ENCODE measurements at places on chromosomes 2 and 18.

GRCh38 chr2:39723946-39724827 is 54.9 kb downstream of the THUMPD2 start:
- peaks cover 16% of the 10 kb centered on the region for H3K4me1 ChIP-seq
- H3K4me3 ChIP-seq, result no peak overlapping the region
- H3K27ac ChIP-seq, result no peak overlapping the region
- H3K36me3 ChIP-seq, result peaks cover 7% of the 10 kb centered on the region

DNA sequence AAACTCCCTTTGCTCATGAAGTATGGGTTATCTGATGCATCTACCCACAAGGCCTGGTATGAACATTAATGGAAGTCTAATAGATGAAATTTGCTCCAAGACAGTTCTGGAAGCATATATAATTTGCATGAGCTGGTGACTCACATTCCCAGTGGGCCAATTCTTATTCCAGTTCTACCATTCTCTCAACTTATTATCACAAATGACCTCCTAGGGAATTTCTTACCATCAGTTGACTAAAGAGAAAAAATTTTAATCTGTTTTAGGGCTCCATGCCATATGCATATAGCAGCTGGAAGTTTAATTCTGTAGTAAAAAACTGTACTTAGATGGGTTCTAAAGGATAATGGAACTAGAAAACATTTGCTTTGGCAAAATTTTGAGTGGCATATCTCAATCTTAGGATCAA is 165.2 kb upstream of the COL3A1 start:
- no peaks in the 10 kb centered on the region for H3K27me3 ChIP-seq
- DNase-seq, result no peak
- no peaks in the 10 kb centered on the region for H3K36me3 ChIP-seq

DNA sequence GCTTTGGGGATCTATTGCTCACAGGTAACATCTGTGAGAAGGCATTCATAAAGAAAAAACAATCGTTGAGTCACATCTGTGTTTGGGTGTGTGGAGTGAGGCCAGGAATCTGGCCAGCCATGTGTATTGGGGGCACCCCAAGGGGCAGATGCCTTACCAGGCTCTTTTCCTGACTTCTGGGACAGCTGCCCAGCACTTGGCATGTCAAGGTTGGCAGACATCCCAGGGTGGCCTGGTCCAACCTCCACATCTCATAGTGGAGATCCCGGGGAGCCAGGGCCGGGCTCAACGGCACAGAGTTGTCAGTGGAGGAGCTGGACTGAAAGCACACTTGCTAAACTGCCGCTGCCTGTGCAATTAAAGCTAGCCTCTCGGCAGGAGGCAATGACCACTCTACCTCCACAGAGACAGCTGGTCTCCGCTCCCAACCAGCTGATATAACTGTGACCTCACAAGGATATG is 75.3 kb upstream of the MGAT4A start:
- no peak overlapping the region for H3K4me3 ChIP-seq
- peaks cover 11% of the 10 kb centered on the region for H3K4me1 ChIP-seq
- peaks cover 17% of the 10 kb centered on the region for H3K27me3 ChIP-seq
- no peaks in the 10 kb centered on the region for H3K36me3 ChIP-seq

- peaks cover 52% of the 10 kb centered on the region for H3K36me3 ChIP-seq
- H3K4me3 ChIP-seq, result no peak overlapping the region
- no peaks in the 10 kb centered on the region for H3K27me3 ChIP-seq
- no peak for DNase-seq
These were observed 42.6 kb downstream of the GALNT1 start for GRCh38 chr18:35624146-35624545.

DNA sequence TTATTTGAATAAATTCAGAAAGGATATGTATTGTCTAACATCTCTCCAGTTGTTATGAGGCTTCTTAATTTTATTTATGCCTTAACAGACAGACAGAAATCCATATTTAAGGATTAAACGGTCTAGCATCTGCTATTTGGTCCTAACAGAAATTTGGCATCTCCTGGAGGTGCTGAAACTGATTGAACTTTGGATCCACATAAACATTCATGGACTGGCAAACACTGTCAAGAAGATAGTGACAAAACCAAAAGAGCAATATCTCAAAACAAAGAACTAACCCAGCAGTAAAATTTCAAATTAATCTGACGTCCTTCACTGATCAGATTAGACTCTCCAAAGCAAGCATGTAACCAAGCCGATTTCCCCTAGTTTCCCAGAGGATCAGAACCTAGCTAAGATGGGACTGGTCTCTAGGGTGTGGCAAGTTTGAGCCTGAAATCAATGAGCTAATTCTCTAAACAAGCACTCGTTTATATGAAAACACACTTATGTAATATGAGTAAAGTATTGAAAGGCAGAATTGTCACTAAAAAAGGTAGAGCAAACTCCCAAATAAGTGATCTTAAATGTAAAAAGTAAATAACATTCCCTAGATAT is 139.5 kb downstream of the NOL4 start:
- DNase-seq, result no peak
- H3K36me3 ChIP-seq, result no peaks in the 10 kb centered on the region
- H3K4me1 ChIP-seq, result no peaks in the 10 kb centered on the region
- H3K27ac ChIP-seq, result no peak overlapping the region
- H3K27me3 ChIP-seq, result no peaks in the 10 kb centered on the region
- no peak overlapping the region for H3K4me3 ChIP-seq

- H3K27ac ChIP-seq, result no peak overlapping the region
- H3K4me1 ChIP-seq, result peaks cover 6% of the 10 kb centered on the region
- no peak overlapping the region for H3K4me3 ChIP-seq
These were observed 247.0 kb downstream of the TMX3 start for GRCh38 chr18:68467957-68468356.

GRCh38 chr2:222734703-222735014 is 63.2 kb downstream of the MOGAT1 start:
- peaks cover 73% of the 10 kb centered on the region for H3K4me1 ChIP-seq
- peak overlapping the region; percentile 64 for H3K4me3 ChIP-seq
- H3K27me3 ChIP-seq, result no peaks in the 10 kb centered on the region
- H3K36me3 ChIP-seq, result no peaks in the 10 kb centered on the region

DNA sequence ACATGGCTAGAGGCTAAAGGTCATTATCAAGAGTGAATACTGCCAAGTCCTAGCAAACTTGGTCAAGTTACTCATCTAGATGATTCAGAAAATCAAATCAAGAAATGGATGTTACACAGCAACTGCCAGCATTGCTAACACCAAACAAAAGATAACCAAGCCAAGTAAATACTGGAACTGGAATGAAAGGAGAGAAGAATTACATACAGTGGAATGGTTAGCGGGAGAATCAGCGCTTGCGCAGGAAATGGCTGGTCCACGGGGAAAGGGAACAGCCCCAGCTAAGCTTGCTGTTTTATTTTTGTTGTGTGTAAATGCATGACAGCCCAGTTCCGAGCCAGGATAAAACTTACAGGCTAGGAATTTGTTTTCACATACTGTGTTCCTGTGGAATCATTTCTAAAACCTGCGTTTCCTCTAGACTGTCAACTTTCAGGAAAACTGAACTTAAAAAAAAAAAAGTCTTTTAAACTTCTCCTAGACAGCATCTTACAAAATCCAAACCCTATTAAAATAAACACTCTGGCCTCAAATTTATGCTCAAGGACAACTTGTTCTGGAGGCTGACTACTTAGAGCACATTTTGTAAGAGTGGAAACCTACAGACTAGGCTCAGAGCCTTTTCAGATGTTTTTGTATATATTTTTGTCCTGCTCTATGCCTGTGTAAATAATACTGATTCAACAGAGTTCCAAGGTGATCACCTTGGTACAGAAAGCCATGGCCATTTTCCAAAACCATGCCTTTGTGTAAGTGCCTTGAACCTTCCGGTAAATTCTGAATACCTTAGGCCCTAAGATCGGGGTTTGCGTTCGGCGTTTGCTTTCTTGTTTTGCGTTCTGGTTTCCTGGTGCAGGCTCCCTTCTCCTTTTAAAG is 30.7 kb upstream of the TXNDC2 start:
- H3K4me3 ChIP-seq, result no peak overlapping the region
- H3K36me3 ChIP-seq, result peaks cover 3% of the 10 kb centered on the region
- H3K4me1 ChIP-seq, result no peaks in the 10 kb centered on the region

GRCh38 chr2:19801367-19802080 is 100.3 kb downstream of the TTC32 start:
- H3K27ac ChIP-seq, result no peak overlapping the region
- no peaks in the 10 kb centered on the region for H3K36me3 ChIP-seq
- no peak for DNase-seq
- no peaks in the 10 kb centered on the region for H3K4me1 ChIP-seq
- no peaks in the 10 kb centered on the region for H3K27me3 ChIP-seq

GRCh38 chr2:9095690-9096089 is 92.2 kb upstream of the MBOAT2 start:
- H3K36me3 ChIP-seq, result no peaks in the 10 kb centered on the region
- DNase-seq, result no peak
- no peak overlapping the region for H3K27ac ChIP-seq
- H3K4me1 ChIP-seq, result peaks cover 29% of the 10 kb centered on the region
- peak overlapping the region; percentile 56 for H3K4me3 ChIP-seq

DNA sequence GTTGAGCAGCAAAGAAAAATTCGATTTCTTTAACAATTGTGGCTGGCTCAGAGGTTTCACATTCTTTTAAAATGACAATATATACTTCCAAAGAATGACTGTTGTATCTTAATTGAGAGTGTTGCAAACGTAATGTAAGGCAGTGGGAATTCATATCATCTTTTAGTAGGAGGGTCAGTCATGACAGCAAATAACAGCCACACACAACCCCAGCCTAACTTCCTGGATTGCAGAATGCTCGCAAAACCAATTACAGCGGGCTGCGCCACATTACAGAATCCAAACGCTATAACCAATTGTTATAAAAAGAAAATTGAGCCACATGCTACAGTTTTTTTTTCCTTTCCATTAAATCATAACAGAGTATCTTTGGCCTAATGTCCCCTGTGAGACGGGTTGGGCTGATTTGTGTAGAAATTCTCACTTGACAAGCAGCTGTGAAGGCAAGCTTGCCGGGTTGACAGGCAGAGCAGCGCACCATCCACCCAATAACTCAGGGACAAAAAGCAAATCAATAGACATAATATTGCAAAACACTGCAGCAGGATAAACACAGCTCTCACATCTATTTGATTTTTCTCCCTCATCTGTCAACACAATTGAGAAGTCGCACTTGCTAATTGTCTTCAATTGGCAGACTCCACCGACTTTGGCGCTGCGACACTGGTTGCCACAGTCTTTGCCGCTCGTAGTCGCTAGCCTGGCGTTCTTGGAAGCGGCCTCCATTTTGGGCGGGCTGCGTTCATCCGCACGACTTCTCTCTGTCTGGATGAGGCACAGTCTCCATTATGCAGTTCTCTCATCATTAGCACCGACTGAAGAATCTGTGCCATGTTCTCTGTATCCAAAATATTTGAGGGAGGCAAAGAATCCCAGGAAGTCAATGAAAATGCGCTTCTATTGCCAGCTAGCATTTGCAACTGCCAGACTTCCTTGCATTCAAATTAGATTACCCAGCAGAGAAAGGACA is 95.0 kb upstream of the CCDC68 start:
- H3K36me3 ChIP-seq, result no peaks in the 10 kb centered on the region
- DNase-seq, result no peak
- no peak overlapping the region for H3K4me3 ChIP-seq

- H3K36me3 ChIP-seq, result no peaks in the 10 kb centered on the region
- H3K4me1 ChIP-seq, result peaks cover 5% of the 10 kb centered on the region
- no peak overlapping the region for H3K4me3 ChIP-seq
- no peak overlapping the region for H3K27ac ChIP-seq
These were observed 123.5 kb downstream of the MYO5B start for GRCh38 chr18:50071397-50071796.

GRCh38 chr2:161028581-161028980 is 131.6 kb upstream of the TANK start:
- H3K4me1 ChIP-seq, result no peaks in the 10 kb centered on the region
- no peak for DNase-seq
- H3K27me3 ChIP-seq, result peaks cover 3% of the 10 kb centered on the region
- H3K27ac ChIP-seq, result peak overlapping the region; percentile 1

DNA sequence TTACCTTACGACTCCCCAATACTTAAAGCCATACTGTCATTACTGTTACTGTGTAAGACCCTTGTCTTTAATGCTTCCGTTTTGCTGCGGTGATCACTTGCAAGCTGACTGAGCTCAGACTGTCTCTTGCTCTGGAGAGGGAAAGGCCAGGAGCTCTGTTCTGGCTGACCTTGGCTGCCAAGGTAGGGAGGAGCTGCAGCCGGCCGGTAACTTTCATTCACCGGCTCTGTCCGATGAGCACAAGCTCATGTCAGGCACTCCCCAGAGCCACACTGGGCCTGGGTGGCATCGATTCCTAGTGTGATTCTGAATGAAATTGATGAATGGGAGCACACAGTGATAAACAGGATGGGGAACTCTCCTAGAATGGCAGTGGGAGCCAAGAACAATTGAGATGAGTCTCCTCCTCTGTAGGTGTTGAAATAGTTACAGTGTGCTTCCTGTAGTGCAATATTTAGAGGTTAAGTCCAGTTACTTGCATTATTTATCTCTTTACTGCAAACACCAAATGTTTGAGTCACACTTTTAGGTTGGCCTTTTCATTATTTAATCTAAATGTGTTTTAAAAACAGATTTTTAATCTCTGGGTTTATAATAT is 100.9 kb downstream of the ATP9B start:
- H3K27me3 ChIP-seq, result no peaks in the 10 kb centered on the region
- peaks cover 3% of the 10 kb centered on the region for H3K4me1 ChIP-seq

DNA sequence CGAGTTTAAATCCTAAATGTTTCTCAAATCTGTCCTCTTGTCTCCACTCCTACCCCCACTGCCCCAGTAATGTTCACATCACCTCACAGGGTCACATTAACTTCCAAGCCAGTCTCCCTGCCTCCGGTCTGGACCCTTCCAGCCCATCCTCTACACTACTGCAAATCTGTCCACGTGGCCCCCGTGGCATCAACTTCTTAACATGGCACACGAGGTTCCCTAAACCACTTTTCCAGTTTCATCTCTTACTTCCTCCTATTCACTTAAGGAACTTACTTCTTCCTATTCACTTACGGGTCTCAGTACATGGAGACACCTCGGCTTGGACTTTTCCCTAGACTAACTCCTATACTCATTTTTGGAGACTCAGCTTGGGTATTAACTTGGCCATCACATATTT is 27.0 kb downstream of the MRPL33 start:
- no peak for DNase-seq
- H3K27ac ChIP-seq, result no peak overlapping the region
- H3K4me1 ChIP-seq, result peaks cover 21% of the 10 kb centered on the region
- no peaks in the 10 kb centered on the region for H3K27me3 ChIP-seq
- no peaks in the 10 kb centered on the region for H3K36me3 ChIP-seq

Measured in neural crest cell (in vitro differentiated cells).